ENCODE measurements at places on chromosomes 4 and X. TPM values are rescaled to one million over a fixed set of nuclear protein-coding genes. Genes with fewer than 3 reads are reported as not detected.

The CENPE gene
- 10.6 TPM for total RNA-seq

The BEND2 gene
- total RNA-seq: not detected

The LANCL3 gene
- total RNA-seq: 0.38 TPM

The RGS12 gene
- 18.7 TPM for total RNA-seq

The EDNRA gene
- total RNA-seq: 1.1 TPM

The SLIT2 gene
- 1.7 TPM for total RNA-seq

Data from H7 (cell line).